ENCODE measurements at places on chromosomes 1 and 21. TPM values are rescaled to one million over a fixed set of nuclear protein-coding genes. Genes with fewer than 3 reads are reported as not detected.

Gene ATP1A2
- 3.7 TPM for polyA plus RNA-seq

Gene LRRC71
- 0.22 TPM for polyA plus RNA-seq

Gene RHBG
- 13.5 TPM for polyA plus RNA-seq

Gene LHX4
- polyA plus RNA-seq, result 2.2 TPM

Gene NIBAN1
- 3.7 TPM for polyA plus RNA-seq

Gene OPRD1
- polyA plus RNA-seq, result 0.31 TPM

Gene HJV
- polyA plus RNA-seq, result not detected

Gene ERICH3
- polyA plus RNA-seq, result 0.53 TPM

Gene IQGAP3
- 11.6 TPM for polyA plus RNA-seq

Gene HES3
- polyA plus RNA-seq, result not detected

Data from right renal pelvis (tissue), 4 donors.